ENCODE measurements at places on chromosomes 6 and 20. TPM values are rescaled to one million over a fixed set of nuclear protein-coding genes. Genes with fewer than 3 reads are reported as not detected.

MAS1 gene
- not detected for total RNA-seq

PLCB4 gene
- 4.7 TPM for total RNA-seq

TCF21 gene
- not detected for total RNA-seq

MRAP2 gene
- 0.34 TPM for total RNA-seq

IDH3B gene
- total RNA-seq, result 146 TPM

GSTA1 gene
- not detected for total RNA-seq

GRCh38 chr20:35409542-35409941, 2.2 kb downstream of the UQCC1 start:
- DNase-seq, result no peak
- peaks cover 4% of the 10 kb centered on the region for H3K4me1 ChIP-seq
- H3K4me3 ChIP-seq, result no peak overlapping the region
- no peak overlapping the region for H3K27ac ChIP-seq
- H3K36me3 ChIP-seq, result peaks cover 38% of the 10 kb centered on the region

GRCh38 chr6:103798166-103798565, 1061.6 kb downstream of the HACE1 start:
- H3K27ac ChIP-seq, result no peak overlapping the region
- DNase-seq, result no peak
- H3K4me1 ChIP-seq, result no peaks in the 10 kb centered on the region
- no peak overlapping the region for H3K4me3 ChIP-seq
- no peaks in the 10 kb centered on the region for H3K27me3 ChIP-seq

GRCh38 chr6:54037277-54037779, 73.9 kb upstream of the MLIP start:
- H3K27me3 ChIP-seq, result no peaks in the 10 kb centered on the region
- H3K4me3 ChIP-seq, result no peak overlapping the region
- no peak for DNase-seq
- no peaks in the 10 kb centered on the region for H3K4me1 ChIP-seq
- no peaks in the 10 kb centered on the region for H3K36me3 ChIP-seq
- H3K27ac ChIP-seq, result no peak overlapping the region

DNA sequence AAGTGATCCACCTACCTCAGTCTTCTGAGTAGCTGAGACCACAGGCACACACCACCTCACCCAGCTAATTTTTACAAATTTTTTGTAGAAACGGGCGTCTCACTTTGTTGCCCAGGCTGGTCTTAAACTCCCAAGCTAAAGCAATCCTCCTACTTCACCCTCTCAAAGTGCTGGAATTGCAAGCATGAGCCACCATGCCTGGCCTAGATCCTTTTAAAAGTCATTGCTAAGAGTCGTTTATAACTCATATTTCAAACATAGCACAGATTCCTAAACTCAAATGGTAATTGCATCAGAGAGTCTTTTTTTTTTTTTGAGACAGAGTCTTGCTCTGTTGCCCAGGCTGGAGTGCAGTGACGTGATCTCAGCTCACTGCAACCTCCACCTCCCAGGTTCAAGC, 7.7 kb upstream of the SAMHD1 start:
- no peaks in the 10 kb centered on the region for H3K36me3 ChIP-seq
- no peak overlapping the region for H3K27ac ChIP-seq
- no peak overlapping the region for H3K4me3 ChIP-seq
- H3K27me3 ChIP-seq, result no peaks in the 10 kb centered on the region
- DNase-seq, result no peak
- no peaks in the 10 kb centered on the region for H3K4me1 ChIP-seq

- H3K4me1 ChIP-seq, result no peaks in the 10 kb centered on the region
- H3K27ac ChIP-seq, result no peak overlapping the region
- DNase-seq, result no peak
- H3K4me3 ChIP-seq, result no peak overlapping the region
- no peaks in the 10 kb centered on the region for H3K27me3 ChIP-seq
Measured at GRCh38 chr6:43229803-43230620, 731 bp upstream of the DNPH1 start.

DNA sequence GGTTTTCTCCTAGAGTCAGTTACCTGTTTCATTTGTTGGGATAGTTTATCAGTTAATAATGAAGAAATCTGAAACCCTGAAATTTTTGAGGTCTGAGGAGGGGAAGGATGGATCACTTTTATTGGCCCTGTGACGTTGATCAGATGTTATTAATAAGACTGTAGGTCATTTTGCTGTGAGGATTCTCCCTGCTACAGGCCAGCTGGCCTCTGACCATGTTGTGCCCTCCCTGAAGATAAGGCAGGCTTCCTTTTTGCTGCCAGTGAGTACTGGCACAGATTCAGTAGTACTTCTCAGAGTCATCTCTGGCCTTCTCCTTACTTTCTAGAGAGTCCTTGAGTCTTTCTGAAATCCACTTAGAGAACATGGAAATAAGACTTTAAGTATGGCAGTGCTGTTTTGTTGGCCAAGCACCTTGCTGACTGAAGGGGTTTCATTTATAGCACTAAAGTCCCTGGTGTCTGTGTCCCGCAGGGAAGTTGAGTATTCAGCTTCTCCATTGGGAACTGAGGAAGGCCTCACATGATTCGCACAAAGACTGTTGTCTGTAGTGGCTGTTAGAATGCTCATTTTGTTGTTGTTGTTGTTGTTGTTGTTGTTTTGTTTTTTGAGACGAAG, 202.6 kb downstream of the DTNBP1 start:
- H3K36me3 ChIP-seq, result no peaks in the 10 kb centered on the region
- H3K27ac ChIP-seq, result no peak overlapping the region
- no peak overlapping the region for H3K4me3 ChIP-seq
- peaks cover 29% of the 10 kb centered on the region for H3K4me1 ChIP-seq
- no peak for DNase-seq
- no peaks in the 10 kb centered on the region for H3K27me3 ChIP-seq

DNA sequence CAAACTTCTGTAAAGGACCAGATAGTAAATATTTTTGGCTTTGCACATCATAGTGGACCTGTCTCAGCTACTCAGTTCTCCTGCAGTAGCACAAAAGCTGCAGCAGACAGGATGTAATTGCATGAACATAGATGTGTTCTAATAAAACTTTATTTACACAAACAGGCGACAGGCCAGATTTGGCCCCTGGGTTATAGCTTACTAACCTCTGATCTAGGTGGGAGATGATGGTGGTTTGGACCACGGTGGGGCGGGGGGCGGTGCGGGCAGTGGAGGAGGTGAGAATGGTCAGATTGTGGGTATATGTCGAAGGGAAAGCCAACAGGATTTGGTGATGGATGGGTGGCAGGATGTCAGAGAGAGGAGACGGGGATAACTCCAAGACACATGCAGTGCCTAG, 196.3 kb downstream of the ZMYND8 start:
- H3K36me3 ChIP-seq, result no peaks in the 10 kb centered on the region
- H3K27ac ChIP-seq, result no peak overlapping the region
- no peak overlapping the region for H3K4me3 ChIP-seq
- H3K4me1 ChIP-seq, result no peaks in the 10 kb centered on the region
- no peak for DNase-seq
- H3K27me3 ChIP-seq, result no peaks in the 10 kb centered on the region

DNA sequence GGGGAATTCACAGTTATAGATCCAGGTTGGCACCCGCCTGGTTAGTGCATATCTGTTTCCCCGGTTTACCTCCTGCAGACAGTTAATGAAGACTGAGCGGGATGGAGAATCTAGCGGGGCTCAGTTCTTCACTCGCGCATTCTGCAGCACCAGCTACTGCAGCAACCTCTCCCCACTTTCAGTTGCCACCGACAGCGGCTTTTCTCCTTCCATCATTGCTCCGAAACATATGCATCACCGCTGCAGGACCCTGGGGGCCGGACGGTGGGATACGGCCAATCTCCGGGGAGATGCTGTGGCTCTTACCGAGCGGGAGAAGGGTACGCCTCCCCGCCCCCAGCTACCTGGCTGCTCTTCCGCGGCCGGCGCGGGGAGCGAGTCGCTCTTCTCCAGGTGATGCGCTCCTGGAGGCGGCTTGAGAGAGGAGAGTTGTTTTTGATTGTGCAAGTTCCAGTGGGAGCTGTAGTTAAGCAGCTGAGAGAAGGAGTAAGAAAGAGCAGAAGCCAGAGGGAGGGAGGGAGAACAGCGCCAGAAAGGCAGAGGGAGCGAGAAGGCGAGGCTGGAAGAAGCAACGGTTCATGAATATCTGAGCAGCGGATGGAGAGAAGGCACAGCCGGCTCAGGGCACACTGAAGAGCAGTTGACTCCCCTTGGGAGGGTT, at the start of gene SGK1:
Gene SGK1, minus strand, starts transcription at position 642 of the 661 bp plus-strand sequence. CDS start 652 bp downstream, outside the sequence.
- peak within 1 kb of the TSS; percentile 55 for H3K4me3 ChIP-seq
- DNase-seq, result peak; percentile 35
- no peak within 1 kb of the TSS for H3K27ac ChIP-seq

- no peak overlapping the region for H3K4me3 ChIP-seq
- H3K36me3 ChIP-seq, result no peaks in the 10 kb centered on the region
- H3K27me3 ChIP-seq, result no peaks in the 10 kb centered on the region
- no peaks in the 10 kb centered on the region for H3K4me1 ChIP-seq
Measured at GRCh38 chr6:144897441-144897921, 612.3 kb downstream of the UTRN start.

DNA sequence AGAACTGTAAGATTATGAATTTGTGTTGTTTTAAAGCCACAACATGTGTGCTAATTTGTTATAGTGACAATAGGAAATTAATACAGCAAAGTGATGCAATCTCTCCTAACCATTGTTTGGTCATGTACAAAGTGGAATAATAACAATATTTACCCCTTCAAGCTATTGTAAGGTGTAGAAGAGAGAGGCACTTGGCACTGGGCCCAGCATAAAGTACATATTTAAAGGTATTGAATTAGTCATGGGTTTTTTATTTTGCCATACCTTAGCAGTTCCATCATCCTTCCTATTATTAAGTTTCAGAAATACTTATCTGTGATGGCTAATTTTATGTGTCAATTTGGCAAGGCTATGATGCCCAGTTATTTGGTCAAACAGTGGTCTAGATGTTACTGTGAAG, 322.4 kb upstream of the TSHZ2 start:
- no peaks in the 10 kb centered on the region for H3K36me3 ChIP-seq
- H3K27ac ChIP-seq, result no peak overlapping the region
- H3K27me3 ChIP-seq, result no peaks in the 10 kb centered on the region
- H3K4me3 ChIP-seq, result no peak overlapping the region
- no peaks in the 10 kb centered on the region for H3K4me1 ChIP-seq

- no peak for DNase-seq
- no peak overlapping the region for H3K4me3 ChIP-seq
- peaks cover 84% of the 10 kb centered on the region for H3K36me3 ChIP-seq
- no peak overlapping the region for H3K27ac ChIP-seq
Measured at GRCh38 chr6:109373331-109373730, 8.9 kb downstream of the CD164 start.

- H3K4me3 ChIP-seq, result no peak overlapping the region
- H3K4me1 ChIP-seq, result no peaks in the 10 kb centered on the region
- no peak overlapping the region for H3K27ac ChIP-seq
- no peaks in the 10 kb centered on the region for H3K36me3 ChIP-seq
- no peak for DNase-seq
- no peaks in the 10 kb centered on the region for H3K27me3 ChIP-seq
Measured at GRCh38 chr6:53896196-53896595, 101.4 kb downstream of the LRRC1 start.

GRCh38 chr20:16517946-16518783, 55.1 kb downstream of the KIF16B start:
- H3K27me3 ChIP-seq, result no peaks in the 10 kb centered on the region
- H3K36me3 ChIP-seq, result no peaks in the 10 kb centered on the region
- peak; percentile 48 for DNase-seq
- no peaks in the 10 kb centered on the region for H3K4me1 ChIP-seq

DNA sequence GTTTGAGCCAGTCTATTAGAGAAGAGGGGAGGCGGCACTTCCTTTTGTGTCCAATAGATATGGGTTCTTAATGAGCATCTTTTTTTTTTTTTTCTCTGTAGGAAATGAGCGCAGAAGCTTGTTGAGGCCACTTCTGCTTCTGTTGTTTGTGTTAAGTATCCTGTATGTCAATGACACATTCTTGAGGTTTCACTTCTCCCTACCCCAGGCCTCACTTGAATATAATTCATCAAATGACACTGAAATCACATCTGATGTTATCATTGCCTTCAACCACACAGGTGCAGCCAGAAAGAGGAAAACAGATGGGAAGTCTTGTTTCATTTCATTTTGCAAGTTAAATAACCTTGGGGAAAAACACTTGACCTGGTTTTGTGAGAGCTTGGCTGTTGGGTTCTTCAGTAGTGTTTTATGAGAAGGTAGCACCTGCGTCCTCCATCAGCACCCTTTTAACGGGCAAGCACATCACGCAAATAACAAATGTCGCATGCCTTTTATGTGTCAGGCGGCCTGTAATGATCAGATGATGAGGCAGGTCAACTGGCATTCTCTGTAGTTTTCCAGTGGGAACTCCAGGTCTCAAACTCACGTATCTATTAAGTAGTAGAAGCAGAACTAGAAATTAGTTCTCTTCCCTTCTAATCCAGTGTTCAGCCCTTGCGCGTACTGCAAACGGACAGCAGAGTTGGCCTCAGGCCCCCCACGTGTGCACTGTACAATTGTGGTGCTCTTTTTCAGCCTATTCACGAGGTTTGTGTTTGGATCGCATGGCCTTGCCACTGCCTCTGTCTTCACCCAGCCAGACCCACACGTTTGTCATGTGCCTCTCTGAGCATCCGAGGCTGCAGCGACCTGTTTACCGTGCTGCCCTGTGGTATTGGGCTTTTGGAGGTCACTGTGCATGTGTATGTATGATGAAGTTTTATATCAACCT, 23.5 kb downstream of the PLEKHG1 start:
- H3K27me3 ChIP-seq, result no peaks in the 10 kb centered on the region
- no peak overlapping the region for H3K4me3 ChIP-seq
- H3K27ac ChIP-seq, result no peak overlapping the region
- DNase-seq, result no peak
- H3K4me1 ChIP-seq, result peaks cover 22% of the 10 kb centered on the region

- no peaks in the 10 kb centered on the region for H3K27me3 ChIP-seq
- DNase-seq, result no peak
Measured at GRCh38 chr6:27230758-27231111, 16.8 kb upstream of the PRSS16 start.

GRCh38 chr6:35177157-35177556, 36.0 kb upstream of the TCP11 start:
- DNase-seq, result no peak
- H3K4me3 ChIP-seq, result no peak overlapping the region
- H3K27me3 ChIP-seq, result no peaks in the 10 kb centered on the region
- H3K27ac ChIP-seq, result no peak overlapping the region

GRCh38 chr20:953742-954141, 37.6 kb upstream of the ANGPT4 start:
- no peaks in the 10 kb centered on the region for H3K36me3 ChIP-seq
- peak; percentile 40 for DNase-seq
- no peak overlapping the region for H3K4me3 ChIP-seq

DNA sequence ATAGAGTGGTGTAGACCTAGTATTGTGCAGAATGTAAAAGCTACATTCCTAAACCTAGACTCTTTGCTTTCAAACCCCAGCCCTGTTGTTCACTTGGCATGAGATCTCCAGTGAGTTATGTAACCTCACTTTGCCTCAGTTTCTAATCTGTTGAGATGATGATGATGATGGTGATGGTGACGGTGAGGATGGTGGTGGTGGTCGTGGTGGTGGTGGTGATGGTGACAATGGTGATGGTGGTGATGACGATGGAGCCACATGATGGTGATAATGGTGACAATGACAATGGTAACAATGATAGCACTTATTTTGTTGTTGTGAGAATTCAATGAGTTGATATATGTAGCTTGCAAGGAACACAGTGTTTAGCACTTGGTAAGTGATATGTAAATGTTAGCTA, 80.3 kb downstream of the FAXC start:
- H3K36me3 ChIP-seq, result no peaks in the 10 kb centered on the region
- H3K4me3 ChIP-seq, result no peak overlapping the region
- H3K27ac ChIP-seq, result no peak overlapping the region

- no peaks in the 10 kb centered on the region for H3K4me1 ChIP-seq
- no peaks in the 10 kb centered on the region for H3K27me3 ChIP-seq
- no peak overlapping the region for H3K4me3 ChIP-seq
- H3K27ac ChIP-seq, result no peak overlapping the region
- DNase-seq, result no peak
Measured at GRCh38 chr6:119934816-119935215, 585.3 kb upstream of the MAN1A1 start.

Measured in A673 (cell line).